Lung (tissue), 17 donors: ENCODE measurements at places on chromosomes 2 and 18. TPM values are rescaled to one million over a fixed set of nuclear protein-coding genes. Genes with fewer than 3 reads are reported as not detected.
A peak's percentile ranks its signal among the peaks of the same experiment; 100 is the strongest.

The GALR1 gene
- total RNA-seq = 0.03 TPM

The MCEE gene
- 32.3 TPM for total RNA-seq

The HOXD9 gene
- total RNA-seq = 0.65 TPM

The AQP12A gene
- not detected for total RNA-seq

The ERMN gene
- 0.52 TPM for total RNA-seq

The SOWAHC gene
- total RNA-seq = 15.2 TPM

The REG3G gene
- 0.43 TPM for total RNA-seq

The IL1F10 gene
- not detected for total RNA-seq

The SMARCAL1 gene
- 28.6 TPM for total RNA-seq

The SLC38A11 gene
- not detected for total RNA-seq

The PPP4R1 gene
- 149 TPM for total RNA-seq

The DUSP19 gene
- total RNA-seq = 4.8 TPM

- H3K27me3 ChIP-seq = no peaks in the 10 kb centered on the region
- no peak overlapping the region for H3K27ac ChIP-seq
- H3K4me3 ChIP-seq = no peak overlapping the region
Measured at GRCh38 chr18:73503326-73503725, 635.5 kb upstream of the NETO1 start.

- H3K4me1 ChIP-seq = no peaks in the 10 kb centered on the region
- DNase-seq = no peak
- H3K36me3 ChIP-seq = no peaks in the 10 kb centered on the region
- no peaks in the 10 kb centered on the region for H3K27me3 ChIP-seq
Measured at GRCh38 chr2:174106736-174107135, 141.6 kb upstream of the SP3 start.

DNA sequence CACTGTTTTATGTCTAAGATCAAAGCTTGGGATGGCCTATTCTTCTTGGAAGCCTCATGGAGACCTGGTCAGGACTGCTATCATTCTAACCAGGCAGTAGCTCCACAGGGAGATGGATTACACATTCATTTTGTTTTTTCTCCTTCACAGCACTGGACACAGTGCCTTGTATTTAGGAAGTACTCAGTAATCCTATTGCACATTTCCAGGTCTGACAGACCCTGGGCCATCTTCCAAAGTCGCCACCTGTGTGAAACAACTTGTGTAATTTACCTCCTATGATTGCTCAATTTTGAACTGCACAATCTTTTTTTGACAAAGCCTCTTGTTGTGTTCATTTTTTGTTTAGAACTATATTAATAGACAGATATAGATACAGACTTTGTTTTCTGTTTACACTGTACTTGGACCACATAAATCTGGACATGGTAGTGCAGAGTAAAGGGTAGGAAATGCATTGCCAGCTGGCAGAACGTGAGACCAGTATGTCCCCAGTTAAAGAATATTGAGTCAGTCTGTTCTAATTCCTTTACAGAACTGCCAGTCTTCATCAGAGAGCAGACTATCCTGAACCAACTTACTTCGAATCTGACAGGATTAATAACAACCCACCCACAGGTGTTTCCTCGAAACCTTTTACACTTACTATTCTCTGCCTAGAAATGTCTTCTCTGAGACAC, 277.8 kb upstream of the CYRIA start:
- no peaks in the 10 kb centered on the region for H3K4me1 ChIP-seq
- H3K27ac ChIP-seq = no peak overlapping the region
- no peak overlapping the region for H3K4me3 ChIP-seq

DNA sequence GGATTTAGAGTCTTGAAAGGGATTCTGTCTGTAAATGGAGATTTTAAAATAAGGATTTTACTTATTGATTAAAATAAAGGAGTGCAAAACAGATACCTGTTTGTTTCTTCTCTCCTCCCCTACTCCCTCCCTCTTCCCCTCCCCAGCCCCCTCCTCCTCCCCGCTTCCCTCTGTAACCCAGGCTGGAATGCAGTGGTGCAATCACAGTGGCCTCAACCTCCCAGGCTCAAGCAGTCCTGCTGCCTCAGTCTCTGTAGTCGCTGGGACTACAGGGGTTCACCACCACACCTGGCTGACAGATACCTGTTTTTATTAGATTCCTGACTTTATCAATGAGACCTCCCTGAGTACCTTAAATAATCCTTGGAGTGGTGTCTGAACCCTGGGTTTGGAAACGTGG, 57.1 kb downstream of the OXER1 start:
- H3K36me3 ChIP-seq = peaks cover 7% of the 10 kb centered on the region
- no peak overlapping the region for H3K27ac ChIP-seq
- no peaks in the 10 kb centered on the region for H3K27me3 ChIP-seq
- no peak overlapping the region for H3K4me3 ChIP-seq

DNA sequence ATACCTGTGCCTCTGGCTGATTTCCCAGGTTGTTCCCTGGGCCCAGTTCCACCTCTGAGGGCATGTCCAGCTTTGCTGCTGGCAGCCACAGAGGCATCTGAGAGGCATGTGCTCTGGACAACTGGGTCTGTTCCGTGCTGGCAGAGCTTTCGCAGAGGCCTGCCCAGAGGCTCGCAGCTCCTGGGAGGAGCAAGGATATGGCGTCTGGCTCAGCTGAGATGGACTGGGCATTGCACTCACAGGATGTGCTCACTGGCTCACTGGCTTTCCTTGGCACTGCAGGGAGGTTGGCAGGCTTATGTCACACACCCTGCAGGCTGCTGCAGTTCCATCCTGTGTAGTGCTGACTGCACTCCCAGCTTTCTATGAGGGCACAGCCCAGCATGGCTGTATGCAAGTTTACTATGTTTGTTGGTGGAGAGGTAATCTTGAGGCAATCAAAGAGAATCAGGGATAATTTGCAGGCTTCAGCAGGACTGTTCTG, 172.3 kb downstream of the PRKCE start:
- H3K27ac ChIP-seq = peak overlapping the region; percentile 84
- H3K27me3 ChIP-seq = no peaks in the 10 kb centered on the region

DNA sequence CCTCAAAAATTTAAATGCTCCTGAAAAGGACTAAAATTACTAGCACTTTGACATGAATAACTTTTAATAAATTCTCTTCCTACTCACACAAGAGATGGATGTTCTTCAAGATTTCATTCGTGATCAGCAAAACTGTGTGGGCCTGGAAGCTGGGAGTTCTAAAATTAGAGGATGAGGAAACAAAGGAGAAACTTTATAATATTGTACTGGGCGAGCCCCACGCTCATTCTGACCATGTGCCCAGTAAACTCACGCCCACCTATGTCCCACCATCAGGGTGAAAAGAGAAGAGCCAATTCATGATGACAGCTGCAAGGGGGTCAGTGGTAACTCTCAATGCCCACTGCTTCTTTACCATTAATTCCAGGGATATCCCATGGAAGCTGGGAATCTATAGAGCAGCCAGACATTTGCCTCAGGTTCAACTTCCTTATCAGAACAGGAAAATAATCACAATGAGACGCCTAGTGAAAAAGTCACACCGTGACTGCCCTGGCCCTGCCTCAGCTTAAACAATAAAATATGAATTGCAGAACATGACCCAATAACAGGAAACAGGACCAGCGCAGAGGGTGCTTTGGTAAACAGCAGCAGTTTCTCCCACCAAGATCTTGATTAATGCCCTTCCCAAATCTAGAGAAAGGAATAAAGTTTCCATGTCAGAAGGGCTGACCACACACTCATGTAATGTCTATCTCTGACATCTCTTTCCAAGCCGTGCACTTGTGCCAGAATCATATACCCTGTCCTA, 438.6 kb downstream of the TXNL1 start:
- no peaks in the 10 kb centered on the region for H3K36me3 ChIP-seq
- H3K27ac ChIP-seq = peak overlapping the region; percentile 58
- H3K4me3 ChIP-seq = no peak overlapping the region
- H3K4me1 ChIP-seq = no peaks in the 10 kb centered on the region
- no peaks in the 10 kb centered on the region for H3K27me3 ChIP-seq
- DNase-seq = no peak

- H3K36me3 ChIP-seq = no peaks in the 10 kb centered on the region
- no peak overlapping the region for H3K4me3 ChIP-seq
- H3K4me1 ChIP-seq = peaks cover 6% of the 10 kb centered on the region
- DNase-seq = peak; percentile 81
- H3K27ac ChIP-seq = no peak overlapping the region
- no peaks in the 10 kb centered on the region for H3K27me3 ChIP-seq
Measured at GRCh38 chr2:7792031-7792651, 874.9 kb downstream of the RNF144A start.

DNA sequence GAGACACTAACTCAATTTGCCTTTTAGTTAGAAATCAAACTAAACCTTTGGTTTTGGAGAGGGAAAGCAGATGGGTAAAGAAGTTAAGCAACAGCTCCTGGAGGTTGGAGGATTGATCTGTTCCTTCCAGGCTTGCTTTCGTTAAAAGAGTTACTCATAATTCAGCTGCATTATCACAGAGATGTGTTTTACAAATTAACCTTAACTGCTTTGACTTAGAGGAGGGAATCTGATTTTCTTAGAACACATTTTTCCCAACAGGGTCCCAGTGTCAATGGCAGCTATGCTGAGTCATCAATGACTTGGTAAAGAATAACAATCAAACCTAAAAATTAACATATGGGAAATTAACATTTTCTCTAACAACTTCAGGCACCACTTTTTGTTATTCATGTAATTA, 113.4 kb downstream of the COPS8 start:
- no peak overlapping the region for H3K4me3 ChIP-seq
- H3K27me3 ChIP-seq = no peaks in the 10 kb centered on the region
- DNase-seq = no peak

GRCh38 chr2:38097258-38097987, 21.5 kb upstream of the CYP1B1 start:
- H3K27me3 ChIP-seq = no peaks in the 10 kb centered on the region
- peaks cover 13% of the 10 kb centered on the region for H3K4me1 ChIP-seq
- H3K4me3 ChIP-seq = no peak overlapping the region
- no peaks in the 10 kb centered on the region for H3K36me3 ChIP-seq

- H3K4me3 ChIP-seq = no peak overlapping the region
- DNase-seq = no peak
- no peaks in the 10 kb centered on the region for H3K4me1 ChIP-seq
Measured at GRCh38 chr18:48867978-48868377, 82.8 kb downstream of the SMAD7 start.

- H3K4me1 ChIP-seq = peaks cover 14% of the 10 kb centered on the region
- H3K36me3 ChIP-seq = no peaks in the 10 kb centered on the region
- no peak overlapping the region for H3K4me3 ChIP-seq
- peak; percentile 86 for DNase-seq
Measured at GRCh38 chr18:13381944-13382365, 163.4 kb downstream of the LDLRAD4 start.

DNA sequence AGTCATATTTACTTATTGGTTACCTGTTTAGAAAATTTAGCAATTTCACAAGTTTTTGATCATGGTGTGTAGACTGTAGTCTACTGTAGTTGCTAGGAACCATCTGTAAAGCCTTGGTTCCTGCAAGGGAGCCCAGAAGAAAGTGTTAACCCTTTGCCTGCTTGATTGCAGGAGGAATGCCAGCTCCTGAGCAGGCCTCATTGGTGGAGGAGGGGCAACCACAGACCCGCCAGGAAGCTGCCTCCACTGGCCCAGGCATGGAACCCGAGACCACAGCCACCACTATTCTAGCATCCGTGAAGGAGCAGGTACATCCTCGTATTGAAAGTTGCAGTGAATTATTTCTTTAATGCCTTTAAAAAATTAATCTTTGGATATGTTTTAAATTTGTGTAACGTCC, 76.3 kb downstream of the PKP4 start:
- no peak for DNase-seq
- H3K27me3 ChIP-seq = no peaks in the 10 kb centered on the region
- H3K4me1 ChIP-seq = peaks cover 29% of the 10 kb centered on the region
- no peak overlapping the region for H3K4me3 ChIP-seq

DNA sequence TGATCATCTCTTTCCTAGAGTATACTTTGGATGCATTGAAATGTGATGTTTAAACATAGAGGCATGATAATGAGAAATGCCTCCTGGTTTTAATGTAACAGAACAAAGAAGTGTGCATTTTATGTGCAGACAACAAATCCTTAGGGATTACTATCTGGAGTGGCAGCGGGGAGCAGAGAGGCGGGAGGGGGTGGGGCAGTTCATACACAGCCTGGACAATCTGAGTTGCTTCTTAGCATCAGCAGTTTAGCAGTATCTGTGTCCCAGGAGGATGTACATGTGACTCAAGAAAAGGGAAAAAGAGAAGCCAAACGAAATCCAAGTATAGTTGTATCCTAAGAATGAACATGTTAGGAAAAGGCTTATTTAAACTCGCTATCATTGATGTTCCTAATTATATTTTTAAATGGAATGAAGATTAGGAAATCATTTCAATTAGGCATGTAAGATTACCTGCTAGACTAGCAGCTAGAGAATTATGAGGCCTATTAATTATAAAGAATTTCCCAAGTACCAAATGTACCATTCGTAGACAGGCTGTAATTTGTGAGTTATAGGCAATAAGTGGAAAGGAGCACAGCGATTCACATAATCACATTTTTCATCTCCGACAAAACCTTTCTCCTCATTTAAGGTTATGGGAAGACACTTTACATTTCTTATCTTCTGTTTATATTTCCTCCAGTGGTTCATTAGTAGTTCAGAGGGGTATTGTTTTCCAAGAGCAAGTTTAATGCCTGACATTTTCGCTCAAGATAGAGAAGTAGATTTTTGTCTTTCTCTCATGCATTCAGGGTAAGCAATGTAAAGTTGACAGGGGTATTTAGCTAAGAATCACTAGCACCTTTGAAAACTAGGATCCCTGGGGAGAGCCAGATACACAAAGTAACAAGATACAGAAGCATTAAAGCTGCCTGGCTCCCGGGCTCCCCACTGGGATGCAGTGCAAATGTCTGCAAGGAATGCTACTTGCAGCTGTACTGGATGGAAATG, 141.3 kb upstream of the NOSTRIN start:
- H3K36me3 ChIP-seq = no peaks in the 10 kb centered on the region
- peak; percentile 33 for DNase-seq
- H3K4me3 ChIP-seq = no peak overlapping the region
- no peaks in the 10 kb centered on the region for H3K27me3 ChIP-seq
- no peaks in the 10 kb centered on the region for H3K4me1 ChIP-seq
- no peak overlapping the region for H3K27ac ChIP-seq

DNA sequence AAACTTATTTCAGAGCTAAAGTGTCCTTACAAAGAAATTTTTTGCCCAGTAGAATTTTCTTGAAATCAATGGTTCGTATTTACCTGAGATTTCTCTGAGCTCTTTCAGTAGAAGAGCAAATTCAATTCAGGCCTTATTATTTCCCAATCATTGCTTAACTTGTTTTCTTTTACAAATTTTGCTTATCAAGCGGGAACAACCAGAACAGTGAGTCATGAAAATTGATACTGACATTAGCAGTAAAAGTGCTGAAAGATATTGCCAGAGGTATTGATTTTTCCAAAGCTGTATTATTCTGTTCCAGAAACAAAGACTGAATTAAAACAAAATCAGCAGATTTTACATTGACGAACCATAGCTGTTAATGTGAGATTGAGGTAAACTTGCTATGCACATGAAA, 10.1 kb upstream of the RIOK3 start:
- DNase-seq = no peak
- H3K4me3 ChIP-seq = no peak overlapping the region
- no peak overlapping the region for H3K27ac ChIP-seq
- no peaks in the 10 kb centered on the region for H3K27me3 ChIP-seq

DNA sequence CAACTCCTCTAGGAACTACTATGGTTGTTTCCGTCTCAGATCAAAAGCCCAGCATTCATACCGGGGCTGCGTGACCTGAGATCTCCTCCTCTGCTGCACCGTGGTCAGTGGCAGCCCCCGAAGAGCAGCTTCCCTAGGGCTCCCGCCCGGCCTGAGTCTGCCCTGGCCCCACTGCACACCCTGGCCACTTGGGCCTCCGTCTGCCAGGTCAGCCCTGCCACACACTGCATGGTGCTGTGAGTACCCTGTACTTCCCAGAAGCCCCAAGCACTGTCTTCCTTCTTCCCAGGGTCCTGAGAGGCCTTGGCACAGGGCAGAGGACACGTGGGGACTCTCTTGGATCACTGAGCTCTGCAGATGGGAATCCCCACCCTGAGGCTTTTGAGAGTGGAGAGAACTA, 81.5 kb upstream of the GPC1 start:
- no peak for DNase-seq
- H3K4me3 ChIP-seq = no peak overlapping the region
- H3K27ac ChIP-seq = no peak overlapping the region
- no peaks in the 10 kb centered on the region for H3K27me3 ChIP-seq
